Sigmoid colon (tissue), 7 donors: ENCODE measurements at places on chromosomes 5 and 9. TPM values are rescaled to one million over a fixed set of nuclear protein-coding genes. Genes with fewer than 3 reads are reported as not detected.

HAVCR2 gene
- 4.1 TPM for total RNA-seq

EPB41L4B gene
- 1.9 TPM for total RNA-seq

TMEM167A gene
- 21.9 TPM for total RNA-seq

LCN10 gene
- 2.1 TPM for total RNA-seq

COMMD10 gene
- total RNA-seq, result 27.3 TPM
